ENCODE measurements at places on chromosomes 1 and 21.
A peak's percentile ranks its signal among the peaks of the same experiment; 100 is the strongest.

DNA sequence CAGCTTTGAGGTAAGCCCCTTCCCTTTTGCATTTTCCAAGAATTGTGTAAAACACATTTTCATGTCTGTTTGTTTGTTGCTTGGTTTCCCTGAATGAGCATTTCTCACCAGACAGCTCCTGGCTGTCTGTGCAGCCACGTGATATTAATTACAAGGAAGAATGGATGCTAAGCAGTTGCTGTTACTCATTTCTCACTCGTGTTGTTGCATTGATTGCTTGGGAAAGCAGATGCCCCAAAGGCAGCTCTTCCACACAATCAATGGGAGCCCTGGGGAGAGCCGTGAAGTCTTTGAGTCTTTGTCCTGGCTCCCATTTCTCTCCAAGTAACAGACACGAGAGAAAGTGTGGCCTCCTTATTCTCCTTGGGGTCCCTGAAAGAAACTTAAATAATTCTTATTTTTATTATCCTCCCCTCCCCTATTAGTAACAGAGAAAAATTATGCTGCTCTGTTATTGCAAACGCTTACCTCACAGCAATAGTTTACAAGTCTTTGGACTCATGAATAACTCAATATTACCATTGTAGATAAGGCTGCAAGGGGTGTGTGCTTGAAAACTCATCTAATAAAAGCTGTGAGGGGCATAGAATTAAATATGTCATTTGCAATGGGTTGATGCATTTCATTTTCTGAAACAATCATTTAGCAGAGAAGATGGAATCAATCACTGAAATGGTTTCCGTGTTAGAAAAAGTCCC lies 127.7 kb upstream of the CAMK1G start:
- DNase-seq: no peak
- H3K36me3 ChIP-seq: no peaks in the 10 kb centered on the region
- H3K27me3 ChIP-seq: no peaks in the 10 kb centered on the region
- H3K27ac ChIP-seq: no peak overlapping the region
- no peaks in the 10 kb centered on the region for H3K4me1 ChIP-seq
- H3K4me3 ChIP-seq: no peak overlapping the region

DNA sequence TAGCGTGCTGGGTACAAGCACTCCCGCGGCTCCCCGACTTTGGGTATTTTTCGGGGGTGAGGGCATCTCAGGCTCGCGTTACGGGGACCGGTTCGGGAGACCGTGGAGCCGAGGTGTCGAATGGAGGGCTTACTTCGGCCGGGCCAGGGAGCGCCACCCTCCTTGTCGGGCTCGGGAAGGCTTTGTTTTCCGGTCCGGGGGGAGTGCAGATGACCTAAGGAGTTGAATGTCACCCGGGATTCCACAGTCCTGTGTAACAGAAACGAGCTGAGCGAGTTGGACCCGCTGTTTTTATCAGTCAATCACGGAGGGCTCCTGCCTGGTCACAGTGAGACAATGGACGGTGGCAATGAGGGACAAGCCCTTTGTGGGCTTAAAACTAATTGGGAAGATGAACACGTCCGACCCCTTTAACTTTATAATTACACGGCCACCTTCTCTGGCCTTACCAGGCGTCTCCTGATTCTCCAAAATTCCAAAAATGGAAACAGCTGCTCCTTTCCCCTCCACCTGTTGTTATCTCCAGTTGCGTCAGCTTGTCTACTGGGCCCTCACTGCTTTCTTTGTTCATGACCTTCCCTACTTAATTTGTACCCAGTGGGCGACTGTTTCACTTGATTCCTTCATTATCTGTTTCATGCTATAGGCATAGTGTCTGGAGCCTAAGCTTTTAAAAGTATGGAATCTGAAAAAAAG lies 929 bp upstream of the TRIM45 start:
- peaks cover 12% of the 10 kb centered on the region for H3K4me1 ChIP-seq
- no peak for DNase-seq
- peak overlapping the region; percentile 84 for H3K27ac ChIP-seq
- H3K4me3 ChIP-seq: peak overlapping the region; percentile 87

GRCh38 chr1:228109962-228110488 lies 926 bp upstream of the MRPL55 start:
- H3K4me3 ChIP-seq: peak overlapping the region; percentile 99
- H3K36me3 ChIP-seq: peaks cover 27% of the 10 kb centered on the region
- peaks cover 7% of the 10 kb centered on the region for H3K4me1 ChIP-seq
- H3K27ac ChIP-seq: peak overlapping the region; percentile 89

DNA sequence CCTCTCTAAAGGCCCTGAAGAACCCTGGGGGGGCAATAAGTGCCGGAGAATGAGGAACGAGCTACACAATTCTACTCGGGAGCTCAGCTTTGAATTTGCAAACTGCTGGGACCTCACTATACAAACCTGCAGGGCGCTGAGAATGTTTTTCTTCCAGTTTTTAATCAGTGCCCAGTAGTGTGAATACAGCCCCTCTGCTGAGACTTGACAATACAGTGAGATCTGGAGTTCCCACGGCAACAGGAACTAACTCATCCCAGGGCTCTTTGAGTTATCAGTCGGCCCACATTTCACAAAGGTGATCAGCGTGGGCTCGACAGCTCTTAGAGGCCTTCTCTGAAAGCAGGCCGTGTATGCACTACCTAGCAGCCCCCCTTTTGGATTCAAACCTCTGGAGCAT lies 41.7 kb downstream of the TMEM53 start:
- H3K36me3 ChIP-seq: peaks cover 83% of the 10 kb centered on the region
- H3K4me1 ChIP-seq: peaks cover 21% of the 10 kb centered on the region
- no peaks in the 10 kb centered on the region for H3K27me3 ChIP-seq
- DNase-seq: no peak
- peak overlapping the region; percentile 74 for H3K4me3 ChIP-seq

GRCh38 chr21:40686526-40686925 lies 160.4 kb downstream of the DSCAM start:
- H3K27ac ChIP-seq: no peak overlapping the region
- no peaks in the 10 kb centered on the region for H3K4me1 ChIP-seq
- DNase-seq: no peak
- H3K27me3 ChIP-seq: no peaks in the 10 kb centered on the region

GRCh38 chr1:207578796-207579435 lies 66.0 kb upstream of the CR1L start:
- no peak overlapping the region for H3K4me3 ChIP-seq
- H3K36me3 ChIP-seq: no peaks in the 10 kb centered on the region
- DNase-seq: no peak
- no peaks in the 10 kb centered on the region for H3K4me1 ChIP-seq
- H3K27me3 ChIP-seq: no peaks in the 10 kb centered on the region

All from common myeloid progenitor, CD34-positive (primary cell).